Stimulated activated CD4-positive, alpha-beta T cell treated with anti-CD3 and anti-CD28 coated beads, Interleukin-1b, Interleukin-23, amount 100 ng/mL, for 24 hours (primary cell): ENCODE measurements at places on chromosomes 5 and 9.

DNA sequence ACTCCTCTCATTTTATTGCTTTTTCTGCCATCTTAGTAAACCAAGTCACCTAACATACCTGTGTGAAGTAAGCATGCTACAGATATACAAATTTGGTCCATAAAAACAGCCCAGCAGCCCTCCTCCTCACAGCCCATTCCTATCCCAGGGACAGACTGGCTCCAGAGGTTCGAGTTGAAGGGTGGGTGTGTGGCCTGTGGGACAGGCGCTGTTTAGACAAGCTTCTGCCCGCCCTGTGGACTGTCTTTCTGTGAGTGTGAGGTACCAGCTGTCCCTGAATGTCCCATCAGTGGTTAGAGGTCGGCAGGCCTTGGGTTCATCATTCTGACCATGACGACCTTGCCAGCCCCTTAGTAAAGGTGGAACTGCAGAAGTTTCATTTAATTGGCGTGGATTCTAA lies 82.0 kb downstream of the WNK2 start:
- DNase-seq = no peak

GRCh38 chr5:180304431-180305375 lies 12.8 kb upstream of the MAPK9 start:
- DNase-seq = no peak

- DNase-seq = no peak
Measured at GRCh38 chr5:109546461-109546860, 136.7 kb upstream of the PJA2 start.

DNA sequence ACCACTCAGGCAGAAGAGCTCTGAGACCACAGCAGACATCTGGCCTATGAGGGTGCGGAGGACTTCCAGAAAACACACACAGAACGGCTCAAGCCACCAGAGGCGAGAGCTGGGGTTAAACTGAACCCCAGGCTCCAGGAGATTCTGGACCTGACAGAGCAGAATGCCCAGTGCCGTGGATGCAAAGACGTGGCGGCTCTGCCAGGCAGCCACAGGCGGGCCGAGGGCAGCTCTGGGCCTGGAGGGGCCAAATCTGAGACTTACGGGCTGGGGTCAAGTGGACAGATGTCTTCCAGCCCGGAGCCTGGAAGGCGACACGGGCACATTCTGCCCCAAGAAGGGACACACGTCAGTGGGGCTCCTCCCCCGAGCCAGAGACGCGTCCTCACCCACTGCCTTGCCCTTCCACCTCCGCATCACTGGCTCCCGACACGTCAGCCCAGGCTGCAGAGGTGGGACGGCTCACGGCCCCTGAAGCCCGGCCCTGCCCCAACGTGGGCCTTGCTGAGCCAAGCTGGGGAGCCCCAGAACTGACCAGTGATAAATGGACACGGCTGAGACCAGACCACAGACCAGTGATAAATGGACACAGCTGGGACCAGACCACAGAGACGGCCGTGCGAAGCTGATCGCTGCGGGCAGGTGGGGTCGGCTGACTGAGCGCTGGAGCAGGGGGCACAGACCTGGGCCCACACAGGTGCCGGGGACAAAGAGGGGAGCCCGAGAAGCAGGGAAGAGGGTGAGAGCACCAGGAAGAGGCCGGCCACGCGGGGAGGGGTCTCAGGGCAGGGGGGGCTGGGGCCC lies 40.9 kb upstream of the NSMF start:
- DNase-seq = no peak

DNA sequence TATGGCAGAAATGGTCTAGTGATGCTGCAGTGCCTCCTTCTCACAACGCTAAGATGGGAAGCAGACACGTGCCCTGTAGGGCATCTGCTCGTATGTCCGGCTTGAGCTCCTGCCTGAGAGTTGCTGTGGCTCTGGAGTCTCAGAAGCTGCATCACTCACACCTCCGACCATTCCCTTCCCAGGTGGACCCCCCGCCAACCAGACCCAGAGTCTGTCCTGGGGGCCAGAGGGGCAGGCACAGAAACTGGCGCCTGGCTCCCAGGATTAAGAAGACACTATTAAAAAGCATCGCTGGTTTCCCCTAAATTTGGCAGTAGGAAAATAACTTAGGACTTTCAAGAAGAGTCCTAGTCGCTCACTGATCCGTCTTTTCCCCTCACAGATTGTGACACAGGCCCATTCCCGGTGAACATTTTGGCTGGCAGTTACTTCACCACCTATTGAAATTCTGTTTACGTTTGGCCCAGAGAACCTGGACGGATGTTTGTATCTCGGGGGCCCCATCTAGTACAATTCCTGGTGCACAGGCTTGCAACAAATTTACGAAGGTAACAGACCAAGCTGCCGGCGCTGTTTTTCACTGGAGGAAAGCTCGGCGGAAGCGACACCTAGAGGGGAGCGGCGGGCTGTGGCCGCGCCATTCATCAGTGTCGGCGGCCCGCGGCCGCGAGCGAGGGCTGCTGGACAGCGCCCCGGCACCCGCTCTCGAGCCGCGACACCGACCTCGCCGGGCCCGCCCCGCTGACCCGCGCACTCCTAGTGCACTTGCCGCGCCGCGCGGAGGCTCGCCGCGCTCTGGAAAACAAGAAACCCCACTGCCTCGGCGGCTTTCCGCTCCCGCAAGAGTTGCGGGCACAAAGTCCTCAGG lies 1.6 kb downstream of the FSTL4 start:
- no peak for DNase-seq

DNA sequence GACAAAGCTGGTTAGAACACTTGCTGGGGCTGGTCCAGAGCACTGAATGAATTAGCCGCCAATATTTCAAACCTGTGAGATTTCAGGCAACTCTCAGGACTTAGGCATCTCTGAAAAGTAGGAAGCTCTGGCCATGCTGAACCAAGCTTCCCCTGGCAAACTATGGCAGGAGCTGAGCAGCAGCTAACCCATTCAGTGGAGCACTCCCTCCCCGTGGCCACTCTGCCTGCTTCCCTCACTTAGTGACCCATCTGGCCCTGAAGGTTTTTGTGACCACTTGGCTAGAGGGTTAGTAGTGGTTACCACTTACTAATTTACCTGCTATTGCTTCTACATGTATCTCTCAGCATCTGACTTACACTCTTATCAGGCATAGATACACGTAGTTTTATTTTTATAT lies 25.5 kb downstream of the FOXI1 start:
- DNase-seq = no peak

DNA sequence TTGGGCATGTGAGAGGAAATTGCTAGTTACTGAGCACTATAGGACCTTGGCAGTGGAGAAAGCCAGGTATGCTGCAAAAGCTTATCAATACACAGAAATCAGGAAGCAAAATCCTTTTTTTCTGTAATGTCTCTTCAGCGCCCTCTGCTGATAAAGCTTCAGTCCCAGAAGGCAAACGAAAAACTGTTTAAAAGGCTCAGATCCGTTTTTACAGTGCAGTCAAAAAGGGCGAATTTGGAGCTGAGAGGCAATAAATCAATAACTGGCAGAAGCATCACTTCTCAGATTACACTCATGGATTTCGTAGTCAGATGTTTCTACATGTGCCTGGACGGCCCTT lies 1.1 kb upstream of the MAN2A1 start:
- no peak for DNase-seq

DNA sequence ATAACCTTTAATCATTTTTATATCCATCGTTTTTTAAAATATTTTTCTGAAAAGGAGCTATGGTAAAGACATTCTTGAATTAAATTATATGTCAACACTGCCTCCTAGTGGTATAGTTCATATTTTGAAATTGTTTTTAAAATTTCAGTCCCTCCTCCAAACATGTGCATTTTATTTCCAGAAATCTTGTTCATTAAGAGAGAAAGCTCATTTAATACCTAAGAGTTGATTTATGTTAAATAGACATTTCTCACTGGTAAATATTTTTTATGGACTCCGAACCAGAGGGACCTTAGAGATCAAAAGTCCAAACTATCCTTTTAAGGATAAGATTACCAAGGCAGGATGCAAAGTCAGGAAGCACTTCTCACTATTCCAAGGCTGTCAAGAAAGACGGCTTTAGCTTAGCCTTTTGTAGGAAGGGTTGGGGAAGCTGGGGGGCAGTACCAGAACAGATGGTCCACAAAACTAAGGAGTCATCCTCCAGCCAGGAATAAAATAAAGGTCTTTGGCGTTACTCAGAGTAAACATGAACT lies 21.6 kb downstream of the BHMT start:
- no peak for DNase-seq

DNA sequence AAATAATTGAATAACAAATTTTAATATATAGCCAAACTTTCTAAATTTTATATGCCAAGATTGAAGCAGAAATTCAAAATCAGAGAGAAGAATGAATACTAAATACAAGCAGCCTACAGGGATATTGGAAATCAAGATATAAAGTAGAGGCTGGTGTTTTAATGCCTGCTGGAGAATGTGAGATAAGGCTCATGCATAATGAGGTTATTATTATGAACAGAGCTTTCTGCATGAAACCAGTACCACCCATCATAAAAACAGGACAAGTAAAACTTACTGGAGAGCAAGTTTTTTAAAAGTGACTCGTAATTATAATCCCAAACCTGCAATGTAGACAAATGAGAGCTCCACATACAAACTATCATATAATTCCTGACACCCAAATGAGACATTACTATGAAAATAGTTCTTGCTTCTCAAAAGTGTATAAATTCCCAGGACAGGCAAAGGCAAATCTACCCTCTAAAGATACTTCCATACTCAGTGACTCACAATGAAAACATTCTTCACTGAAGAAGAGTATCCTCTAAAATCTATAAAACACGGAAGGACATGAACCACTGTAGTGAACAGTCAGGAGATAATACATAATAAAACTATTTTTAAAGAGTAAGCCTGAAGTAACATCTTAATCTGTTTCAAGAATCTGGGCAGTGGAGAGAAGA lies 532.0 kb upstream of the GRAMD2B start:
- no peak for DNase-seq

DNA sequence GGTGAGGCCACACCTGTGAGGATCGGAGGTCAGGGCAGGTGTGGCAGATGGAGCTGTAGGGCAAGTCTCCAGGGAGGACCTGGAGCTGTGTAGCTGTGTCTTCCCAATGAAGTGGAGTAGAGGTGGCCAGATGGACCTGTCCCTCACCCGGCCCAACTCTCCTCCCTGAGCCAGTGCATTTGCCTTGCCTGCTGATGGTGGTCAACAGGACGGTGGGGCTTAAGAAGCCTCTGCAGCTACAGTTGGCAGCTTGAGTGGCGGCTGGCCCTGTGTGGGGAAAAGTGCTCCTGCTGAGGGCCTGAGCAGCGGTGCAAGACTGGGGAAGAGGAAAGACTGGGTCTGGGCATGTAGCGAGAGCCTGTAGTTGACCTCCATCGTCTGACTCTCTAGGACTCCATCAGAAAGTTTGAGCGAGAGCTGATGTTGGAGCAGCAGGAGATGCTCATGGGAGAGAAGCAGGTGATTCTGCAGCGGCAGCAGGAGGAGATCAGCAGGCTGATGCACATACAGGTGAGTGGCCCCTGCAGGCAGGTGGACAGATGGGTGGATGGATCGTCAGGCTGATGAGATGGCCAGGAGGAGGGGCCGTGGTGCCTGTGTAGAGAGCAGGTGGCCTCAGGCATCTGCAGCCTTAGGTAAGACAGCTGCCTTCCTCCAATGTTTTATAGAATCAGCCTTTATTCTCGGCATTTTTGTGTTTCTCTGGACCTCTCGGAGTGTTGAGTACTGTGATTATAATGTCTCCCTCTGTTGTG lies 24.9 kb downstream of the PITX1 start:
- no peak for DNase-seq

DNA sequence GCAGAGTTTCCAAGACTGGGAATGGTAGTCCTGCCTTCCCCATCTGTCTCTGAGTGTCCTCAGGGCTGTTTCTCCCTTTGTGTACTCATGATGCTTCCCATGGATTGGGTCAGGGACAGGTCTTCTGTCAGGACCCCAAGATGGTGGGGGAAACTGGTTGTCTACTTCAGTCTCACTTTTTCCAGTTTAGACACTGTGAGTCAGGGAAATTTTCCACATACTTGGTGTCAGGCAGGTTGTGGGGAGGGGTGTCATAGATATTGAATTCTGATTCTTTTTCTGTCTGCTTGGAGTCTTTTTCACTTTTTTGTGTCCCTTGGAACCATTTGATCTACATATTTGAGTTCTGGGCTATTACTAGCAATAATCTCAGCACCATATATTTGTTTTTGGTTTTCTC lies 10.3 kb downstream of the POLK start:
- no peak for DNase-seq

DNA sequence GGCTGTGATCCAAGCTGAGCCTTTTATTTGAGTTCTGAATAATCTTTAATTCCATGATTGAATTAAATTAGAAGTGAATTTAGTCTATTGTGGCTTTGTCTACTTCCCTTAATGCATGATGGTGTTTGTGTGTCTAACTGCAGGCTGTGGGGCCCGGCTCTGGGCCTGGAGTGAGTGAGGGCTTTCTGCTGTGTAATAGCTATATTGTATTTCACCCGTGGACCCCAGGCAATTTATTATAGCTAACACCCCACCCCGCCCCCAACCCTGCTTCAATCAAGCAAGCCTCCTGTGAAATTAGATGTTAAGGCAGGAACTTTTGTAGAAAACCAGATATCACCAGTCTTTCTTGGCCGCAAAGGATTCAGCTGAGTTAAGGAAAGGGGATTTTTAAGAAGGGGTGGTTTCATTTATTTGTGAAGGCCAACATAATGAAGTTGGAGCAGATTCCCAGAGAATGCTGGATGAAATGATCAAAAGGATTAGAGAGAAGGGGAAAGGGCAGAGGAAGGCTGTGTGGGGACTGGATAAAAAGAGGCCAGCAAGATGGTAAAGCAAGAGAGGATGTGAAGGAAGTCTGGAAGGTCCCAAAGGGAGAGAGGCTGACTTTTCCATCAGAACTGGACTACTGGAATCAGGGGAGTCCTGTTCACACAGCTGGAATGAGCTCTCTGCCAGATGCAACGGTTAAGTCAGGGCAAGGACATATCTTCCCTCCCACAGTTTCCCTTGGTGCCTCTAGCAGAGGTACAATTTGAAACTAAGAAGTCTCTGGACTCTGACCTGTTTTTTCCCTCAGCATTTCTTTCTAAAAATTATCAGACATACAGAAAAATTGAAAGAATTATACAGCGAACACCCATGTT lies 125.3 kb upstream of the SAP30L start:
- DNase-seq = no peak
